ENCODE measurements at places on chromosomes 3 and 15.

GRCh38 chr3:73419942-73420341, 204.8 kb downstream of the PDZRN3 start:
- H3K4me3 ChIP-seq, result no peak overlapping the region
- H3K4me1 ChIP-seq, result peaks cover 56% of the 10 kb centered on the region
- H3K36me3 ChIP-seq, result no peaks in the 10 kb centered on the region

- no peak for DNase-seq
- H3K36me3 ChIP-seq, result no peaks in the 10 kb centered on the region
- no peaks in the 10 kb centered on the region for H3K4me1 ChIP-seq
- no peaks in the 10 kb centered on the region for H3K27me3 ChIP-seq
- H3K4me3 ChIP-seq, result no peak overlapping the region
Measured at GRCh38 chr3:177603148-177603603, 405.9 kb upstream of the TBL1XR1 start.

DNA sequence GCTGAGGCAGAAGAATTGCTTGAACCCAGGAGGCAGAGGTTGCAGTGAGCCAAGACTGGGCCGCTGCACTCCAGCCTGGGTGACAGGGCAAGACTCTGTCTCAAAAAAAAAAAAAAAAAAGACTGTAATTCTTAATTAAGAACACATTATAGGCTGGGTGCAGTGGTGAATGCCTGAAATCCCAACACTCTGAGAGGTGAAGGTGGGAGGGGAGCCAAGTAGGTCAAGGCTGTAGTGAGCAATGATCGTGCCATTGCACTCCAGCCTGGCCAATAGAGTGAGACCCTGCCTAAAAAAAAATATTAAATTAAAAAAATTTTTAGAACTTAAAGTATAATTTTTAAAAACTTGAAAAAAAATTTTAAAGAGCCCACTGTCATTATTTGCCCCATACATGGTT, 13.4 kb upstream of the ARPIN start:
- H3K27me3 ChIP-seq, result no peaks in the 10 kb centered on the region
- H3K4me1 ChIP-seq, result no peaks in the 10 kb centered on the region
- H3K4me3 ChIP-seq, result no peak overlapping the region

- H3K36me3 ChIP-seq, result no peaks in the 10 kb centered on the region
- DNase-seq, result no peak
- H3K27me3 ChIP-seq, result no peaks in the 10 kb centered on the region
- H3K27ac ChIP-seq, result no peak overlapping the region
Measured at GRCh38 chr3:189773056-189773455, 141.9 kb downstream of the TP63 start.

- no peak overlapping the region for H3K27ac ChIP-seq
- H3K4me3 ChIP-seq, result no peak overlapping the region
- no peak for DNase-seq
- no peaks in the 10 kb centered on the region for H3K36me3 ChIP-seq
- no peaks in the 10 kb centered on the region for H3K27me3 ChIP-seq
- no peaks in the 10 kb centered on the region for H3K4me1 ChIP-seq
Measured at GRCh38 chr3:154766765-154767503, 313.2 kb upstream of the MME start.

DNA sequence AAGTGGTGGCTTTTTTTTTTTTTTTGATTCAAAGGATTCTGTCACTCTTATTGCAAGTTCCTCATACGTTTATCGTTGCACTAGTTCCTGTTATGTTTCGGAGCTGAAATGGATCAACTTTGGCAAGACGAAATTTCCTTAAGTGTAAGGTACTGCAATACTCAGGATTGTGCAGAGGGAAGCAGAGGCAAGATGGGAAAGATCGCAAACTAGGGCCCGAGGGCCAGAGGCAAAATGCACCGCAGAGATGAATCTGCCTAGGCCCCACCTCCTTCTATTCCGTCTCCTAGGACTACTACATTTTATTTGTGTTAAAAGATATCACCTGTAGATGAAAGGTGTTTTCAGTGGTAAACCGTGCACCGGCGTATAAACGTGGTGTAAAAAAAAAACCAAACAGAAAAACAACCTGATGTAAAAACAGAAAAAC, 331 bp downstream of the RNU6-1 start:
- peak overlapping the region; percentile 98 for H3K4me3 ChIP-seq
- DNase-seq, result peak; percentile 65
- H3K27me3 ChIP-seq, result no peaks in the 10 kb centered on the region
- peak overlapping the region; percentile 94 for H3K27ac ChIP-seq
- H3K4me1 ChIP-seq, result no peaks in the 10 kb centered on the region

- H3K4me3 ChIP-seq, result no peak overlapping the region
- H3K36me3 ChIP-seq, result no peaks in the 10 kb centered on the region
- no peaks in the 10 kb centered on the region for H3K27me3 ChIP-seq
- peaks cover 70% of the 10 kb centered on the region for H3K4me1 ChIP-seq
- DNase-seq, result no peak
Measured at GRCh38 chr15:88741671-88742070, 61.6 kb upstream of the ACAN start.

DNA sequence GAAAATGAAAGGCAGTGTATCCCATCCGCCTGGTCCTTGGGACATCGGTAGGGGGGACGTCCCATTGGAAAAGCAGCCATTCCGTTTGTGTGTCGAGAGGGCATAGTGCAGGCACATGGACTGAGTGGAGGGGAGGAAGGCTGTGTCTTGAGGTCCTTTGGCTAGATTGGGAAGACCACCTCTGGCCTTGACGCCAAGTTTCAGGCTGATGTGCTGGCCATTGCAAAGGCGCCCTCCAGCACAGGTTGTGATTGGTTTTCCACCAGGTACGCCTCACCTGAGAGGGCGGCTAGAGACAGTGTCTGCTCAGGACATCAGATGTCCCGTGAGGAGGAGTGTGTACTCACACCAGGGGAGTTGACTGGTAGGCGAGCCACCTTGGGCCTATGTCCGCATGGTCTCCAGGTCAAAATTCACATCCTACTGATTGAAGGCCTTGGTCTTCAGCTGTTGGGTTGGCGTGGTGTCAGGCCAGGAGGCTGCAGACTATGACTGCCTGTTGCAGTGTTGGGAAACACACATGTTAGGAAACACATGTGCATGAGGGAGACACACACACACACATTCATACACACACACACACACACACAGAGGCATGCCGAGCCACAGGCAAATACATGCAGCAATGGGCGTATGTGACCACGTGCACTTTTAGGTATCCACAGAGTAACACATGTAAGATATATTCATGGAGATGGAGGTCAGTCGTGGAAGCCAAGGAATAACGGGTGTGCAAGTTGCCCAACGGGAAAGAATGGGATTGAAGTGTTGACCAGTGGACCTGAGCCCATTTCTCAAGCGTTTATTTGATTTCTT, 98.4 kb downstream of the SNRPN start:
- no peaks in the 10 kb centered on the region for H3K4me1 ChIP-seq
- H3K27ac ChIP-seq, result no peak overlapping the region
- no peaks in the 10 kb centered on the region for H3K27me3 ChIP-seq
- peak; percentile 46 for DNase-seq

- H3K4me1 ChIP-seq, result no peaks in the 10 kb centered on the region
- H3K27ac ChIP-seq, result no peak overlapping the region
- H3K4me3 ChIP-seq, result no peak overlapping the region
- H3K36me3 ChIP-seq, result no peaks in the 10 kb centered on the region
- no peaks in the 10 kb centered on the region for H3K27me3 ChIP-seq
Measured at GRCh38 chr3:148073721-148074456, 623.8 kb upstream of the AGTR1 start.

DNA sequence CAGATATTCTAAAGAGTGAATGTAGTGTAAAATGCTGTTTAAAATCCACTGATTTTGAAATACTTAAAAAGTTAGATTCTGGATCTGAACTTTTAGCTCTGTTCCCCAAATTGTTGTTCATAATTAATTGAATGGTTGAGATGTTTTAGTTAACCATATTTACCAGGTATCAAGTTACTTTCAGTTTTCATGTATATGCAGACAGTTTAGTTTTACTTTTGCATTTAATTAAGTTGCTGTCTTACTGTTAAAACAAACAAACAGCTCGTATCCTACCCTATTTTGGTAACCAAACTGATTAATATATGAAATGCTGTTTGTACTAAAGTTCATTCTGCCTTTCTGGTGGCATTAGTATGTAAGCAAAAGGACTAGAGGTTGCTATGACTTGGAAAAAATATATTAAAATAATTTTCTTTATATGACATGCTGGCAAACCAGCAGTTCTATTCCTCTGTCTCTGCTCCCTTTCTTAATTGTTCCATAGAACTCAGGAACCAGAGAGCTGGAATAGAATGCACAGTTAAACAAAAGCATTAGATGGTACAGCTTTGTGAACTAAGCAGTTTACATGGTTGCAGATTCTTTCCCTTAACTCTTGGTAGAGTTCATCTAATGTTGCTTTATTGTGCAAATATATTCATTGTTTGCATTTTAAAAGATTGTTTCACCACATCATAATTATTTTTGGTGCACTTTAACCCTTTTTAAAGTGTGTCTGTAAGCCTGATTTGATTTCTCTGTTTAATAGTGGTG, 39.5 kb upstream of the SCAANT1 start:
- H3K4me1 ChIP-seq, result peaks cover 11% of the 10 kb centered on the region
- H3K27ac ChIP-seq, result no peak overlapping the region
- no peak for DNase-seq
- peaks cover 3% of the 10 kb centered on the region for H3K36me3 ChIP-seq
- H3K4me3 ChIP-seq, result no peak overlapping the region

DNA sequence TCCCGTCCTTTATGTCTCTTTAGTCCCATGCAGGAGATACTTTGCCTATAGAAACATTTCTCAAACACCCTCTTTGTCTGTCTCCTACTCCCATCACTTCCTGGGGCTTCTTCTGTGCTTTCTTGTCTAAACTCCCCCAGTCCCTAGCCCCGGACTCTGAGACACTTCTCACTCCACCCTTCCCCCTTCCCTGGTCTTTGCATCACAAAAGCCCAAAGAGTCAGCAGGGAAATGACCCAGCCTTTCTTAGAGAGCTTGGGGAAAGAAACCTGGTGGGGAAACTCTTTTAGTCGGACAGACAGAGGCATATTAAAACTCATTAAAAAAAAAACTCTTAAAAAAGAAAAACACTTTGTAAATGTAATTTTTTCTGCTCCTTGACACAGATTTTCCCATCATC, 211.2 kb downstream of the TJP1 start:
- no peaks in the 10 kb centered on the region for H3K36me3 ChIP-seq
- H3K27ac ChIP-seq, result no peak overlapping the region
- H3K27me3 ChIP-seq, result no peaks in the 10 kb centered on the region
- no peak overlapping the region for H3K4me3 ChIP-seq

- H3K4me3 ChIP-seq, result no peak overlapping the region
- H3K27ac ChIP-seq, result no peak overlapping the region
- no peaks in the 10 kb centered on the region for H3K36me3 ChIP-seq
- DNase-seq, result no peak
- no peaks in the 10 kb centered on the region for H3K27me3 ChIP-seq
Measured at GRCh38 chr15:98363416-98363815, 284.9 kb upstream of the IGF1R start.

DNA sequence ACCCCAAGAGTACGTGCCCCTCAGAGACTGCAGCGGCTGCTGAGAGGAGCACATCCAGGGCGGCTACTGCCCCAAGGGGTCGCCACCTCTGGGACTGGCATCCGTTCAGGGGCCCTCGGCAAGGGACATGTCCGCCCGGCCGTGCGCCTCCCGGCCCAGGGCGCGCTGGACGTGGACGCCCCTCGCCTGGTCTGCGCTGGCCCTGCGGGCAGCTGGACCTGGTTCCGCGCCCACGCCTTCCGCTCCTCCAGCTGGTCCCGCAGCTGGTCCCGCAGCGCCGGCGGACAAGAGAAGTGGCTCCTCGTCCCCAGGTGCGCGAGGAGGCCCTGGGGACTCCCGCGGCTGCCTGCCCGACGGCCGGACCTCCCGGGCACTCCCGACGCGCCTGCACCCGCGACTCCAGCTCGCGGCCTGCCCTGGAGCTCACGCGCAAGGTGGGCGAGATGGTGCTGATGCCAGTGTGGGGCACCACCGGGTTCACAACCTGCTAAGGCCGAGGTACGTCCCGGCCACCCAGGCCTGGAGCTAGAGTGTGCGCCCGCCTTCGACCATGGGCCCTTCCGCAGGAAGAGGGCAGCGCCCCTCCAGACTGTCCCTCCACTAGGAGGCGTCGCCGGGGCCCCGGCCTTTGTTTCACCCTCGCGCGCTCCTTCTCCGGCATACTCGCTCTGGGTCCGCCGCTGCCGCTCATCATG, 14.4 kb upstream of the GP9 start:
- H3K4me1 ChIP-seq, result no peaks in the 10 kb centered on the region
- no peak overlapping the region for H3K27ac ChIP-seq
- H3K4me3 ChIP-seq, result peak overlapping the region; percentile 45
- H3K27me3 ChIP-seq, result no peaks in the 10 kb centered on the region

- H3K36me3 ChIP-seq, result peaks cover 36% of the 10 kb centered on the region
- no peaks in the 10 kb centered on the region for H3K27me3 ChIP-seq
- H3K4me1 ChIP-seq, result peaks cover 12% of the 10 kb centered on the region
- no peak overlapping the region for H3K27ac ChIP-seq
- no peak overlapping the region for H3K4me3 ChIP-seq
- no peak for DNase-seq
Measured at GRCh38 chr15:78044407-78045155, 32.9 kb downstream of the TBC1D2B start.

DNA sequence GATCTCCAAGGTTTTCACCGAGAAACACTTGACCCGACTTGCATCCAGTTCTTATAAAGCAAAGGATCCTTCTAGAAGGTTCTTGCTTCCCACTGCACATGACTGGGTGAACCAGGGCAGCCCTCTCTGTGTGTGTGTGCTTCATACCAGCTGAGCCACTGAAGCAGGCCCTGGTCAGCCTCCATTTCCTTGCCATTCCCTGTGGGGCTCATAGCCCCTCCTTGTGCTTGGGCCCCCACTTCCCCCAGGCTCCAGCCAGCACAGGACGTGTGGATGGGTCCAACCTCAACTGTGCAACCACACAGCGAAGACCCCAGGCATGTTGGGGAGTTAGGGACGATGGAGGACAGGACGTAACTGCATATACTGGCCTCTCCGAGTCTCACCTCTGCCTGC, 15.5 kb downstream of the KLF15 start:
- peaks cover 18% of the 10 kb centered on the region for H3K4me1 ChIP-seq
- no peak overlapping the region for H3K4me3 ChIP-seq
- H3K27ac ChIP-seq, result no peak overlapping the region
- DNase-seq, result peak; percentile 61

DNA sequence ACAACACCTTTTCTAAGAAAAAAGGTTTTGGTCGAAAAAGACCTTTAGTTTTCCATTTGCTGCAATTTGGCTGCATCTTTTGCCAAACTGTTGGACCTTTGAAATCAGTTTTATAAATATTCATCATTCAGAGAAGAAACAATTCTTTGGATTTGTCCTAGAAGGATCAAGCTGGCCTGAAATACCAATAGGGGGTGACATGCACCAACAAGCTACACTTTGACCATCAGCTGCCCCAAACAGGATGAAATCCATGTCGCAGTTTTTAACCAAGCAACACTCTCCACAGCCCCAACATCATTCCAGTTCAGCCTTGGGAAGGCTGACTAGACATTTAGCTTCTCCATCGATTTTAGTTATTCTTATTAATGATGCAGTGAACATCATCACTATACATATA, 9.8 kb downstream of the RPL15 start:
- H3K36me3 ChIP-seq, result peaks cover 7% of the 10 kb centered on the region
- no peak overlapping the region for H3K4me3 ChIP-seq
- no peaks in the 10 kb centered on the region for H3K27me3 ChIP-seq
- no peaks in the 10 kb centered on the region for H3K4me1 ChIP-seq
